NCI-H510A treated with DMSO at 0.1 percent for 48 hours (cell line): ENCODE measurements at places on chromosomes 3 and 15.
A peak's percentile ranks its signal among the peaks of the same experiment; 100 is the strongest.

DNA sequence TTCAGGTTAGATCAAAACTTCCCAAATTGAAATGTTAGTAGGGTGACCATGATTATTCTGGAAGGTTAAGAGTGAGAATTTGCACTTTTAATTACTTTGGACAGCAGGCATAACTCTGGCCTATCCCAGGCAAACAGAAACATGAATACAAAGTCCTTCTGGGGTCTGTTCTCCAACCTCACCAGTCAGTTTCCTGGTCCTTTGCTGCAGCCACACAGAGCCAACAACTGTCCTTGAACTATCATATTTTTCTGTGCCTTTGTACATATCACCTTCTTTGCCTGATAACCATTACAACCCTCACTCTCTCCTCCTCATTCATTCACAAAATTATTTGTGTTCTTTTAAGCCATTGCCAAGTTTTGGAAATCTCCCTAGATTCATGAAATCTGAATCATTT lies 126.0 kb upstream of the GBE1 start:
- no peak for DNase-seq

DNA sequence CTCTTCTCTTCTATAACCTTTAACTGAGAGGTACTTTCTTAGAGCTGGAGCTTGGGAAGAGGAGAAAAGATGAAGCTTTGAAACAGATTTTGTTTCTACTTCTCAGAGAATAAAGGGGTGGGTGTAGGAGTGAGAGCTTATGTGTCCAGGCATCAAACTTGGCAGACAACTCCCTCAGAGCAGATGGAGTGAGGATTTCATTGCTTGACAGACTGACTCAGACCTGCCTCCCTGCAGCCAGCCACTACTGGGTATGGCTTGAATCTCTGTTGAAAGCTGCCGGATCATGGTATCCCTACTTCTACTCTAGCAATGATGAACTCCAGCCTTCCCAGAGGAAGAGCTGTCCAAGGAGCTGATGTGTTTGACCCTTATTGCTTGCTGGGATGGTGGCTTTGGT lies 36.7 kb downstream of the SYN2 start:
- no peak for DNase-seq

- no peak for DNase-seq
Measured at GRCh38 chr3:152071924-152072323, 196.8 kb upstream of the MBNL1 start.

GRCh38 chr3:194381460-194381875 lies 11.9 kb upstream of the LRRC15 start:
- DNase-seq = peak; percentile 88

GRCh38 chr3:113743006-113743630 lies 2.9 kb downstream of the NAA50 start:
- DNase-seq = no peak

DNA sequence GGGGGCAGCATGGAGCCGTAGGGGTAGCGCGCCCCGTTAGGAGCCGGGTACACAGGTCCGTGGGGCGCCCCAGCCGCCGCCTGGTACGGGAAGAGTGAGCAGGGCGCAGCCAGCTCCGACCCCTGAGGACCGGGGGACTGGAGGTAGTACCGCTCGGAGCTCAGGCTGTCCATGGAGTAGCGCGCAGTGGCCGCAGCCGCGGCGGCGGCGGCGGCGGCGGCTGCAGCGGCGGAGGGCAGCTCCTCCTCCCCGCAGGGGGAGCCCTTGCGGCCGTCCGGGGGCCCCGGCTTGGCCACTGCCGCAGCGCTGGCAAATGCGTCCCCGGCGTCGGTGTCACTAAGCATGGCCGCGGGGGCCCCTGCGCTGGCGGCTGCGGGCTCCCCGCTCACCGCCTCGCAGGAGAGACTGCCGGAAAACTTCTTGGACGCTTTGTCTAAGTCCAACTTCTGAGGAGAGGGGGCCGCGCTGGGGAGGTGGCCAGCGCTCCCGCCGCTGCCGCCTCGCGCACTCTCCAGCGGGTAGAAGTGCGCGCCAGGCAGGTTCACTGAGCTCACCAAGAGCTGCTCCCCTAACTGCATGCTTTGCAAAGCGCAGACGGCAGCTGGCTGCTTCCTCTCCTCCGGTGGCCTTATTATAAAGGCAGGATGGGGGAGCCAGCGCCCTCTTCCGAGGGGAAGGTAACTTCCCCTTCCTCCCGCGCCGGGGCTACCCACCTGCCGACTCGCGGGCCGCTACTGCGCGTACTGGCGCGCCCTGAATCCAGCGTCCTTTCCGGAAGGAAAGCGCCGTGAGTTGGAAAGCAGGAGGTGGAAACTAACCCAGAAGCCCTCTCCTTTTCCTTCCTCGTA lies at the start of gene EOMES:
Gene EOMES, minus strand, starts transcription at position 607 of the 848 bp plus-strand sequence. Its CDS starts 29 bp downstream, at position 578.
- peak; percentile 32 for DNase-seq

- no peak for DNase-seq
Measured at GRCh38 chr3:172771672-172772071, 21.1 kb downstream of the ECT2 start.

DNA sequence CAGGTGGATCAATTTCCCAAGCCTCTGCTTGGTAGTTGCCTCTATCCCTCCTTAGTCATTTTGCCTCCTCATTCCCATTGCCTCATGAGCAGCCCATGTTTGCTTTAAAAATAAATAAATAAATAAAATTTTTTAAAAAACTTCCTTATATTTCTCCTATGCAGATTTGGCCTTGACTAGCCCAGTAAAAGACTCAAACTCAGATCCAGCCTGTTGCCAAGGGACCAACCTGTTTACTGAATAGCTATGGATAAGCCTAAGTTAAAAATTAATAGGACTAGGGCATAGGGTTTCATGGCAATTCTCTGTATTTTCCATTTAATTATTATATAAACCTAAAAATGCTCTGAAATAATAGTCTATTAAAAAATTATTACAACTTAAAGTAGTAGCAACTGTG lies 384.4 kb downstream of the RSL24D1 start:
- DNase-seq = no peak

DNA sequence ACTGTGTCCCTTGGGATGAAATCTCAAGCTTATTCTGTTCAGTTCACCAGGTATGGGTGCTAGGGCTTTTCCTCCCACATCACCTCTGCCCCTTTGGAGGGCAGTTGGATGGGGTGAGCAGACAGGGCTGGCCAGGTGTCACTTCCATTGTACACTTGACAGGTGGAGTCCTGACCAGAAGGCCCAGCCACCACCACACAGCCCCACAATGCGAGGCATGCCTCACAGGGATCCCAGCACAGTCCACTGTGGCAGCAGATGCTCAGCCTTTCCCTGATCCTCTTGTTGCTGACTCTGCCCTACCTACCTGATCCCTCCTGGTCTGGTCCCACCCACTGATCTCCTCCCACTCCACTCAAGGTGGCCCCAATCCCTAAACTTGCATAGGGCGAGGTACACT lies 88.2 kb downstream of the ANP32A start:
- no peak for DNase-seq

- peak; percentile 9 for DNase-seq
Measured at GRCh38 chr3:58048301-58048700, 40.1 kb downstream of the FLNB start.

GRCh38 chr3:134460965-134461364 lies 24.8 kb downstream of the ANAPC13 start:
- no peak for DNase-seq

- DNase-seq = no peak
Measured at GRCh38 chr3:160125258-160125657, 100.0 kb upstream of the C3orf80 start.

GRCh38 chr3:50572158-50572557 lies 2.8 kb downstream of the HEMK1 start:
- peak; percentile 38 for DNase-seq

DNA sequence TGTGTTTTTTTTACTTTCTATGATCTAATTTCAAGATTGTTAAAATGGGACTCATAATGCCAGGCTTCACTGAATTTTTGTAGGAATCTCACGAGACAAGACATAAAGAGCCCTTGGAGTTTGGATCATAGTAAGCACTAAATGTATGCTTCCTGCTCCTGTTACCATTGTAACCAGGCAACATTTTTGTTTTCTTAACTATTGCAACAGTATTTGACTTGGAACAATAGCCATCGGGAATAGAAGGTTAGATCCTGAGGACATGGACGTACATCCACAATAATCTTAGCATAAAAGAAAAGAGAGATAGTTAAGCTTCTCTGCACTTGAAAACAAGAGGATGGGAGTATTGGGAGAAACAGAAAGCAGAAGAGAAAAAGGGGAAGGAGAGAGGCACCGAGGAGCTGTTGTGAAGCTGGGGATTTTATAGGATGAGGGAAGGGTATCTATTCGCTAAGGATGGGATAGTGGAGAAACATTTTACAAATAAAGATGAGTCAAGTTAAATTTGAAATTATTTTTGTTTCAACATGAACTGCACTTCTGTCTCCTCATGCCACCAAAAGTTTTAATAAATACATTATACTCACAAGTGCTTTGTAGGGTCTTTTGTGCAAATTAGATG lies 131.4 kb downstream of the TMCO5A start:
- DNase-seq = no peak

DNA sequence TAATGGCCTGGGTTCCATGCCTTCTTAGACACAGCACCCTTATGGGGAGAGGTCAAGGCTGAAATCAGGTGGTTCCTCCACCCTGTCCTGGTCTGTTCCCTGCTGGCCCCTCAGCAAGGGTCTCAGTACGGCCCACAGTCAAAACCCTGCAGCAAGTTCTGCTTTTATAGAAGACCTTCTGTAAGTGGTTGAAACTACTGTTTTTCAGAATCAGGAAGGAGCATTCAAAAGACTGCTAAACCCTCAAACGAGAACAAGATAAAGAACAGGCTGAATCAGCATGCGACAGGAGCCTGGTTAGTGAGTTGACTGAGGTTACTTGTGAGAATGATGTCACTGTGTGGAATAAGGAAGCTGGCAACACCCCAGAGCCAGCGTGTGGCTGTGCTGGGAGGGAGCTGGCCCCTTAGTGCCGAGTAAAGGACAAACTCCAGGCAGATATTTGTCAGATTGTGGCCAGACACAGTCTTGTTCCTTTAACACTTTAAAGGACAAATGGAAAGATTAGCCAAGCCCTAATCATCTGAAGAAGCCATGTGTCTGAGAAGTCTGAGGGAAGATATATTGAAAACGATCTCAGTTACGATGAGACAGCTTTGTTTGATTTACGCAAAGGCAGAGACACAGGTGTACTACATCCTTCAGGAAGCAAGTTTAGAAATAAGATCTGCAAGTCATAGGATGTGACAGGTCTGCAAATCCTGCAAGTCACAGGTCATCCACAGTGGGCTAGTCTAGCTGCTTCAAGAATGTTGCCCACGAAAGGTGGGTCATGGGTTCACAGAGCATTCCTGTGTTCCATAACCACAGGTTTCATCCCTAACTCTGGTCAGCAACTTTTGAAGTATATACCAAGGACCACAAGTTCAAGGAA lies 54.0 kb downstream of the B3GNT5 start:
- DNase-seq = peak; percentile 22

DNA sequence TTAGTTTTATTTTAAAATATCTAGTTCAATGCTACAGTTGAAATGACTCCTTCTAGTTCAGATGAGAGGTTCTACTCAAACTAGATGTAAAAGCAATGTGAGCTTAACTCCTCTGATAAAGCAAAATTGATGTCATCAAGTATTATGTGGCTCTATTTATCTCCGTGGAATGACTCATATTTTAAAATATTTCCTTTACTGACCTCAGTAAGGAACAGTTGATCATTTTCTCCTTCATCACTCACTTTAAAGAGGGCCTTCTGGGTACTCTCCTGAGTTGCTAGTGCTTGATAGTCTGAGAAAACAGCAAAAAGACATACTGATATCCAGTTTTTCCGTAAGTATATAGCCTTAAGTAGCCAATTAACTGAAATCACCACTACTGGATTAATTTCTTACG lies 1099.3 kb downstream of the ROBO2 start:
- DNase-seq = no peak

DNA sequence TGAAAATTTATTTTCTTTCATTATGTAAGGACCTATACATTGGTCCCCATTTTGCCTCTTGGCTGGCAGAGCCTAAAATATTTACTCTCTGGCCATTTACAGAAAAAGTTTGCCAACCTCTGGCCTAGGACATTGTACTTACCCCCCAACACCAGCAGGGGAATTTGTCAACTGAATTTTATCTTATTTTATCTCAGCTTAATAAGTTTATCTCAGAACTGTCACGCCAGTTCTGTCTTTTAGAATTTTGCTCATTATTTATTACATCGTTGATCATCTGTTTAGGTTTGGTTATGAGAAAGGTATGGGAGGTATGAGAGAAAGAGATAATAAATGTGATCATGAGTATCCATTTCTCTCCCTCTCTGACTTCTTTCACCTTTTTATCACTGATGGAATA lies 38.3 kb downstream of the CHD2 start:
- DNase-seq = no peak

- no peak for DNase-seq
Measured at GRCh38 chr3:172869368-172869771, 118.8 kb downstream of the ECT2 start.

- no peak for DNase-seq
Measured at GRCh38 chr15:60396560-60396957, 1.2 kb downstream of the ANXA2 start.
